ENCODE measurements at places on chromosomes 12 and 14. TPM values are rescaled to one million over a fixed set of nuclear protein-coding genes. Genes with fewer than 3 reads are reported as not detected.

DNA sequence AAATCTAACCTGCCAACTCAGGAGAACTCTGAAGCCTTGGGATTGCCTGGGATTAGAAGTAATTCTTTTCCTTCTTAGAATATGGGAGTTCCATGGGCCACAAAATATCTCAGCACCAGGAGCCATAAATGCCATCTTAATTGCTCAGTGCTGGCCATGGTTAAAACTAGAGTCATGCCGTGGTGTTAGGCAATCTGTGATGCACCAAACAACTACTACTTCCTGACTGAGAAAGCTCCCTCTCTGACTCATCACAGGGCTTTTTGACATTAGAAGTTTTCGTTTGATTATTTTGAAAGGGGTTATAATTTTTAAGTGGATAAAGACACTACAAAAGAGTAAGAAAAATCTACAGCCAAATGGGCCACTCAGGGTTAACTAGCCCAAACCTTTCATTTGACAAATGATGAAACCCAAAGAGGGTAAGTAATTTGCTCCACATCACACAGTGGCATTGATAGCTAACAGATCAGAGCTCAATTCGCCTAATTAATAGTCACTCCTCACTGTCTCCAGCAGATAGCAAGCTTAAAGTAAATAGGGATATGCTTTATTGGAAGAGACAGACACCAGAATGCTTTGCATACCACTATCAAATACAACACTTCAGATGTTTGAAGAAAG lies 377.3 kb downstream of the EMP1 start:
- DNase-seq, result no peak

Gene RIMBP2
- polyA plus RNA-seq, result 0.03 TPM

GRCh38 chr12:14393751-14394150 lies 28.3 kb downstream of the ATF7IP start:
- no peak for DNase-seq

GRCh38 chr14:44847526-44848309 lies 114.0 kb downstream of the KLHL28 start:
- DNase-seq, result no peak

GRCh38 chr14:96582411-96582961 lies 80.3 kb downstream of the PAPOLA start:
- no peak for DNase-seq

DNA sequence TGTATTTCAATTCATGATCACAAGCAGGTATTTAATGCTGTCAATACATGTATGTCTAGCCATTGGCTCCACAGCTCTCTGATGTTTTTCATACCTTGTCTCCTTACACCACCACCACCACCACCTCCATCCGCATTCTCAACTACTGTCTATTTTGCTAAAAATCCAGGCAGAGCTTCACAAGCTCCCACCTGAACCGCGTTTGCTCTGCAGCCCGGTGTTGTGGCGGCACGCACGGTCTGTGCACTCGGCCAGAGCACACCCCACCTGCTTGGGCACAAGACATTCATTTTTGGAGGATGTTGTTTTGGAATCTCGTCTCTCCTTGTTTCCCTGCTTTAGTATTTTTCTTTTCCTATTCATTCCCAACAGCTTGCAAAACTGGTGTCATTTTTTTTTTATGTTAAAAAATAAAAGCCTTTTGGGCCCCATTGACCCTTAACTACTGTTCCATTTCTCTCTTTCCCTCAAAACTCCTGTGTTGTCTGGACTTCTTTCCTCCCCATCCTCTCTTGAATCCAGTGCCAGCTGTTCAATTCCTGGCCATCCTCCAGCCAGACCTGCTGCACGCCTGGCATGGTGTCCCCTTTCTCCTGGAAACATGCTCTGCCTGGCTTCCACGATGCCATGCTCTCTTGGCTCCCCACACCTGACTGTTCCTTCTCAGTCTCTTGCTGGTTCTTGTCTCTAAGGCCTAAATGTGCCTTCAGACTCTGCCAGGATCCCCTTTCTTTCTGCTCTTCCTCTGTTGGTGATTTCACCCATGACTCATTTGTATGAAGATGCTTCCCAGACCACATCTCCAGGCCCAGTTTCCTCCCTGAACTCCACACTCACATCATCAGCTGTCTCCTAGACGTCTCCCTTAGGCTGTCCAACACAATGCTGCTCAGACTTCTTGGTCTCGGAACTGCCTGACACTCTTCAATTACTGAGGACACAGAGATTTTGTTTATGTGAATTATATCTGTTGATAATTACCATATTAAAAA lies 37.9 kb downstream of the PIWIL1 start:
- no peak for DNase-seq
